ENCODE measurements at places on chromosomes 4 and X.

- peak; percentile 9 for DNase-seq
These were observed 427 bp downstream of the ZNF182 start for GRCh38 chrX:48003367-48003757.

DNA sequence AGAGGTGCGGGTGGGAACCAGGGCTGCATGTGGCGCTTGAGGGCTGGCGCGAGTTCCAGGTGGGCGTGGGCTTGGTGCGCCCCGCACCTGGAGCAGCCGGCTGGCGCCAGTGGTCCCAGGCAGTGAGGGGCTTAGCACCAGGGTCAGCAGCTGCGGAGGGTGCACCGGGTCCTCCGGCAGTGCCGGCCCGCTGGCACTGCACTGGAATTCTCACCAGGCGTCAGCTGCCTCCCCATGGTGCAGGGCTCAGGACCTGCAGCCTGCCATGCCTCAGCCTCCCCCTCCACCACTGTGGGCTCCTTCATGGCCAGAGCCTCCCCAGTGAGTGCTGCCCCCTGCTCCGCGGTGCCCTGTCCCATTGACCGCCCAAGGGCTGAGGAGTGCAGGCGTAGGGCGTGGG lies 174.0 kb downstream of the ADAM29 start:
- DNase-seq = no peak

DNA sequence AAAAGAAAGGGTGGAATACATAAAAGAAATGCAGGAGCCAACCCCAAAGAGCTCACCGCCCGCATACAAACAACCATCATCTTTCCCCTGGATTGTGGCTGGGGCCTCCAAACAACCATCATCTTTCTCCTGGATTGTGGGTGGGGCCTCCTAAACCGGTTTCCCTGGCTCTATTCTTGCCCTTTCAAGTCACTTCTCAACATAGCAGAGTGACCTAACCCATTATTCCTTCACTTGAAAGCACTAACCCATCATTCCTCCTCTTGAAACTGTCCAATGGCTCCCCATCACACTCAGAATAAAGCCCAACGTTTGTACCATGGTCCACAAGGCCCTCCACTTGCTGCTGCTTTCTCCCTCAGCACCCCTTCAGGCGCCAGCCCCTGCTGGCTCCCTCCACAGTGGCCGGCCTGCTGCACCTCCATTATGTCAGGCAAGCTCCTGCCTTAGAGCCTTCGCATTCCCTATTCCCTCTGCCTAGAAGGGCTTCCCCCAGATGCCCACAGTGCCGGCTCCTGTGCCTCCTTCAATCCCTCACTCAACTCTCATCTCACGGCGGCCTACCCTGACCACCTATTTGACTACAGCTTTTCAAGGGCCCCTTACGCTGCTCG lies 24.1 kb downstream of the SMIM43 start:
- DNase-seq = no peak

DNA sequence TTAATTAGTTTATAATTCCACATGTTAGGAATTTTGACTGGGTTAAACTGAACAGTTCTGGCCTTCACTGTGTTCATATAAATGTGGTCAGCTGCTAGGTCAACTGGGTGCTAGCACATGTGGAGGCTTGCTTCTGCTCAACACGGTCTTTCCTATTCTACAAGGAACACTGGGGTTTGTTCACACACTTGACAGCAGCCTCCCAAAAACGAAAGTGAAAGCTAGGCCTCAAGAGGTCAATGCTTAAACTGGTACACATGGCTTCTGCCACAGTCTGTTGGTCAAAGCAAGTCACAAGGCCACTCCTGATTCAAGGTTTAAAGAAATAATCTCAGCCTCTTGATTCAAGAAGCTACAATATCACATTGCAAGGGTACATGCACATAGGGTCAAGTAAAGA lies 126.5 kb downstream of the QDPR start:
- peak; percentile 5 for DNase-seq

DNA sequence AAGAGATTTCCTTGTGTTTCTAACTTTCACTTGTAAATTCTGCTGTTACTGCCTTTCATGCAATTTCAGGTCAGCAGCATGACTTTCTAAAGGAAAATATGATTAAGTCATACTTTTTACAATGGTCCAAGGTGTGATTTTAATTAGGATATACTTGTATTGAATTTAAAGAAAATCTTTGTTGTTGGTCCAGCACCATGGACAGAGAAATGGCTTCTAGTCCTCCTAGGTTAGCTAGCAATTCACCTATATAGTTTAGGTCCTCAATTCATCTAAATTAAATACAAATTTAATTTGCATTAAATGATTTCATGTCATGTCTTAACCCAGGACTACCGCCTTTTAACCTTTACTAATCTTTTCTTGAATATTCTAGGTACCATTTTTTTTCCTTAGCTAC lies 304.9 kb upstream of the RPS6KA3 start:
- DNase-seq = no peak

DNA sequence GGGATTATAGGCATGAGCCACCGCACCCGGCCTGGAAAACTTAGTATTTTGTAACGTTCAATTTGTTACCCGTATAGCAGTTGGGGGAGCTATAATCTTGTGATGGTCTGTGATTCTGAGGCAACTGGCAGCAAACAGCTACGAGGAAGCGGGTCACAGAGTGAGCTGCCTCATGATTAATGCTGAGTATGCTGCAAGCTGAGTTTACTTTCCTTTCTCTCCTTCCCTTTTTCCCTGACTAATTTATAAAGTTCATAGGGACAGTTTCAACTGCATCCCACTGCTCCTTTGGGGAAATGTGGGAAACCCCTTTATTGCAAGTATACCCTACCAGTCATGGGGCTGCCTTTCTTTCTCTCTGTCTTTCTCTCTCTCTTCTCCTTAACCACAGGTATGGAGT lies 17.7 kb upstream of the ELOVL6 start:
- DNase-seq = no peak

DNA sequence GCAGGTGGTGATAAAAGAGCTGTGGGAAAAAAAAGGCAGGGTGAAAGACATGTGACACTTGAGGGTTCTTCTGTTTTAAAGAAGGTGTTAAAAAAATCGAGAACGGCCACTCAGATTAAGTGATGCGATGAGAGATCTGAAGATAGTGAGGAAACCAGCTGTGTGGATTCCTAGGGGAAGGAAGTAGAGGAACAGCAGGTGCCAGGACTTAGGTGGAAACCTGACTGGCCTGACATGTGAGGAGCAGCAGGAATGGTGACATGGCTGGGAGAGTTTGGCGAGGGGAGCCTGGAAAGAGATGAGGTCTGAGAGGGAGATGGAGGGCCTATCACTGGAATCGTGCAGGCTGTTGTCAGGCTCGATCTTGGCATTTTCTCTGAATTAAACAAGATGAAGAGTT lies 55.5 kb downstream of the BMPR1B start:
- no peak for DNase-seq

DNA sequence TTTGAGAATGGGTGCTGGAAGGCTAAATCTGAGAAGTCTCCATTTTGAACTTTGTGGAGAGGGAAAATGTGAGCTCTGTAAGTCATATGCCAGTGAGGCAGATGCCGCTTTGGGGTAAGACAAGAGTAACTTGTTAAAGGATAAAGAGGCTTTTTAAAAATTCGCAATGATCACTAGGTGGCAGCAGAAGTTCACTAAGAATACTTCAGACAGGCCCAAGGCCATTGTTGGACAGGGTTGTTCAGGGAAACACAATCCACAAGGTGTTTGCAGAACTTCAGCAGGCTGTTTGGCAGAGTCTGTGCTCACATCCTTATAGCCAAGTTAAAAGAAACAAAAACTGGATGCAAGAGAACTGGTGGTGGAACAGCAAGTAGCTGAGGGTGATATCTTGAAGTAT lies 13.7 kb upstream of the PIGA start:
- peak; percentile 69 for DNase-seq

GRCh38 chr4:153418121-153418520 lies 48.0 kb upstream of the TMEM131L start:
- no peak for DNase-seq

GRCh38 chr4:145812919-145813318 lies 125.7 kb downstream of the ZNF827 start:
- DNase-seq = no peak

GRCh38 chrX:133645977-133646718 lies 230.9 kb upstream of the GPC4 start:
- DNase-seq = no peak

DNA sequence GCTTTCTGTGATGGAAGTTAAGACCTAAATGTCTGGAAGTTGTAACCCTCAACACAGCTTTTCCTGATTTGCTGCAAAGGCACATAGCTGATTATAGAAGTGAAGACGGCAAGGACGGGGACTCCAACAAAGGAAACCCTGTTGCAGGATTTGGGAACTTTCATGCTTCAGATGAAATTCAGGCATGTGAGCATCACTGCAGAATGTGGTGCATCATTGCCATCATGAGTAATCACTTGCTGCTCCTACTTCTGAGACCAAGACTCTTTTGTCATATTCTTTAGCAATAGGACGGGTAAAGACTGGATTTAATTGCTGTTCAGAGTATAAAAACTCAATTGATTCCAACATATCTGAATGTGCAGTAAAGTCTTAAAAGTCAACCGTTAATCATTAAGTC lies 35.8 kb downstream of the YIPF6 start:
- no peak for DNase-seq

DNA sequence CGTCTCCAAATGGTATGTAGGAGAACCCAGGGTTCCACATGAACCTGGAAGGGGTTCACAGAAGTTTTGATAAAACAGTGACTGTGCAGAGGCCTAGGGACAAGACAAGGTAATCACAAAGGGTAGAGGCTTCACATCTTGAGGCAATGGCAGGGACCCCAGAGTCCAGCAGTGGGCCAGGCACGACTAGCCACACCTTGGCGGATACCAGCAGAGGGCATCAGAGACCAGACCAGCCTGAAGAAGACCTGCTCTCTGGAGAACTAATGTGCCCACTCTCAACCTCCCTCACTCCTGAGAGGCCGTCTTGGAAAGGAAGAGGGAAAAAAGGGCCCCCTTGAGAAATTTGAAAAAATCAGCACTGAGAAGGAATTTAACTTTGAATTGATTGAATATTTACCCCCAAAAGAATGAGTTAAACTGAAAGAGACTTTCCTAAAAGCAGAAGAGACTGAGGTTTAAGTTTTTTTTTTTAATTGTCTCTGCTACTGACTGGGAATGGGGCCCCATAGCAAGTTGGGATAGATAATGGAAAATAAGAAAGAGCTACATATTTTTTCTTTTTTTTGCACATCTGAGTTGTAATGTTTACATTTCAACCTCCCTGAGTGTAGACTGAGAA lies 243.8 kb upstream of the JADE1 start:
- DNase-seq = peak; percentile 54

GRCh38 chrX:69211701-69212100 lies 46.4 kb upstream of the PJA1 start:
- no peak for DNase-seq

DNA sequence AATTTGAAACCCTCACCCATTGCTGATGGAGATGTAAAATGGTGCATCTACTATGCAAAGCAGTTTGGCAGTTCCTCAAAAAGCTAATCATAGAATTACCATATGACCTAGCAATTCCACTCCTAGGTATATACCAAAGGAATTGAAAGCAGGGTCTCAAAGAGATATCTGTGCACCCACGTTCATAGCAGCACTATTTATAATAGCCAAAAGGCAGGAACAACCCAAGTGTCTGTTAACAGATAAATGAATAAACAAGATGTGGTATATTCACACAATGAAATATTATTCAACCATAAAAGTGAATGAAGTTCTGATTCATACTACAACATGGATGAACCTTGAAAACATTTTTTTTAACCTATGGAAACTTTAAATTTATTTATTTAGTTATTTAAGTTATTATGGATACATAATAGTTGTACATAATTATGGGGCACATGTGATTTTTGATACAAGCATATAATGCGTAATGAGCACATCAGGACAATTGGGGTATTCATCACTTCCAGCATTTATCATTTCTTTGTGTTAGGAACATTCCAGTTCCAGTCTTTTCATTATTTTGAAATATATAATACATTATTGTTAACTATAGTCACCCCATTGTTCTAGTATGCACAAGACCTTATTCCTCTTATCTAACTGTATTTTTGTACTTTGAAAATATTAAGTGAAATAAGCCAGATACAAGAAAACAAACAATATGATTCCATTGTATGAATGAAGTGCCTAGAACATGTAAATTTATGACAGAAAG lies 205.6 kb upstream of the CNKSR2 start:
- DNase-seq = no peak

Data from K562 (cell line).